Activated CD8-positive, alpha-beta memory T cell treated with anti-CD3 and anti-CD28 coated beads, Interleukin-2, amount 50 U/mL, for 48 hours (primary cell): ENCODE measurements at places on chromosomes 1 and 21.

DNA sequence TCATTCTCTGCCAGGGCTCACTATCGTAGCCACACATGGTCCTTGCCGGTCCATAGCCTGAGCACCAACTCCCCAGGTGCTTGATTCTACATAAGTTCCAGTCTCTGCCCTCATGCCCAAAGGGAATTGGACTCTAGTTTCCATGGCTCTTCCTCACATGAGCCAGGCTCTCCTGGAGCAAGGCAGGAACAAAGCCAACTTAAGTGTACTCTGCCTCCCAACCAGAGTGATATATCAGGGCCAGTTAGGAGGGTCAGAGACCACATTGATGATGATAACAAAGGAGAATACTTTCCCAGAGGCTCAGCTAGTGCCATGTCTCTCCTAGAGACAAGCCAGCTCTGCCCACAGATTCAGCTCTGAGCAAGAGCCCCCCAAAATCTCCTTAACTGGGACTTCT is 70.9 kb downstream of the ERI3 start:
- no peak for DNase-seq

DNA sequence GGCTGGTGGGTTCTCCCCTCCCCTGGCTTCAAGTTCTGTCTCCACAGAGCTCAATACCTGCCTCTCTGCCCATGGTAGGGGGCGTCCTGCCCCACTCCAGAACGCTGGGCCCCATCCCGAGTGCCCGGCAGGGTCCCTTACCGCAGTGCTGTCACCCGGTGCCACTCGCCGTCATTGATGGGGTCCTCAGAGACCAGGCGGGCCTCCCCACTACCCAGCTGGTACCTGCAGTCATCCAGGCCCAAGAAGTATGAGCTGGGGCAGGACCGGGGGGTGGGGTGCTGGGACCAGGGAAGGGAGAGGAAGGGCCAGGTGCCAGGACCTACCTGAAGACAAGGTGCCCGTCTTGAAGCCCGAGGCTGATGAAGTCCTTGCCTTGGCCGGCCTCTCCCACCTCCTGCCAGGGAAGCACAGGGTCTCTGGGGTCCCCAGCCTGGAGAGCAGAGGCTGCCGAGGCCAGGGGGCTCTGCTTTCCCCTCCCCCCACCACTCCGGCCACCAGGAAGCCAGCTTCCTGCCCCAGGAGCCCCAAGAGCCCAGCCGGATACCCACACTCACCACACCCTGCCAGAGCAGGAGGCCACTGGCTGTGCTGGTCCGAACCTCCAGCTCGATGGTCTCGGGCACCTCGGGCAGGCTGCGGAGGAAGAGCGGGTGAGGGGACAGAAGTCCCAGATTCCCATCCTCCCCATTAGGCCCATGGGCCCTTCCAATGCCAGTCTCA is 12.1 kb downstream of the LDLRAD2 start:
- no peak for DNase-seq

DNA sequence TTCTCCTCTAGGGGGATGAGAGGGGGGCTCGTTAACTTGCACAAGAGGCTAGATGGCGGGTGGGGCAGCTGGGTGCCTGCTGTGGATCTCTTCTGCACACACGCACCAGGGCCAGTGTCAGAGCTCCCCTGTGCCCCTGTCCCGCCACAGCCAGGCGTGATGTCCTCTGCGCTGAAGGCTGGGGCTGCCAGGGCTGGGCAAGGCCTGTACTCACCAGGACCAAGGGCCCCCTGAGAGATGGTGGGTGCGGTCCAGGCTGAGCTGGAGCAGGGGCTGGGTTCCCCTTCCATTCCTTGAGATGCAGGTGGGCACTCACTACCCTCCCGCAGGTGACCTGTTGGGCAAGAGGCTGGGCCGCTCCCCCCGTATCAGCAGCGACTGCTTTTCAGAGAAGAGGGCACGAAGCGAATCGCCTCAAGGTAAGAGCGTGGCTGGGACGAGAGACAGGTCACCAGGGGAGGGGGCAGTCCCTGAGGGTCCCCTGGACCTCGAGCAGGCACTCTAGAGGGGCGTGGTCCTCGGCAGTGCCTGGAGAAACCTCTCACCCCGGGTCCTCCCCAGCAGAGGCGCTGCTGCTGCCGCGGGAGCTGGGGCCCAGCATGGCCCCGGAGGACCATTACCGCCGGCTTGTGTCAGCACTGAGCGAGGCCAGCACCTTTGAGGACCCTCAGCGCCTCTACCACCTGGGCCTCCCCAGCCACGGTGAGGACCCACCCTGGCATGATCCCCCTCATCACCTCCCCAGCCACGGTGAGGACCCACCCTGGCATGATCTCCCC is 15.2 kb downstream of the SAMD11 start:
- no peak for DNase-seq

DNA sequence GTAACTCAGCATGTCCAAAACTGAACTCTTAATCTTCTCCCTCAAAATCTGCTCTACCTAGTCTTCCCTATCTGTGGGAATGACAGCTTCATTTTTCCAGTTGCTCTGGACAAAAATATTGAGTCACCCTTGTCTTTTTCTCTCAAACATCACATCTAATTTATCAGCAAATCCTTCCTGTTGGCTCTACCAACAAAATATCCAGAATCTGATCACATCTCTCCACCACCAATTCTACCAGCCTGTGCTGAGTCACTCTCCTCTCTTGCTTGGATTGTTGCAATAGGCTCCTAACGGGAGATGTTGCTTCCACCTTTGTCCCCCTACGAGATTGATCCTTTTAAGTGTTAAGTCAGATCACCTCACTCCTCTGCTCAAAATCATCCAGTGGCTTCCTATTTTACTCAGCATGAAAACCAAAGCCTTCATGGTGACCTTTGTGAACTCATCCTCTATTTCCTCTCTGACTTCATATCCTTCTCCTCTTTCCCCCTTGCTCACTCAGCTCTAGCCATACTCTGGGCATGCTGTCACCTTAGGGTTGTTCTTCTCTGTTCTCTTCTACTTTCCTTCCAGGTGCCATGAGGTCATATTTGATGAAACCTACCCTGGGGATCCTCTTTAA is 21.5 kb upstream of the SMYD2 start:
- DNase-seq: no peak

DNA sequence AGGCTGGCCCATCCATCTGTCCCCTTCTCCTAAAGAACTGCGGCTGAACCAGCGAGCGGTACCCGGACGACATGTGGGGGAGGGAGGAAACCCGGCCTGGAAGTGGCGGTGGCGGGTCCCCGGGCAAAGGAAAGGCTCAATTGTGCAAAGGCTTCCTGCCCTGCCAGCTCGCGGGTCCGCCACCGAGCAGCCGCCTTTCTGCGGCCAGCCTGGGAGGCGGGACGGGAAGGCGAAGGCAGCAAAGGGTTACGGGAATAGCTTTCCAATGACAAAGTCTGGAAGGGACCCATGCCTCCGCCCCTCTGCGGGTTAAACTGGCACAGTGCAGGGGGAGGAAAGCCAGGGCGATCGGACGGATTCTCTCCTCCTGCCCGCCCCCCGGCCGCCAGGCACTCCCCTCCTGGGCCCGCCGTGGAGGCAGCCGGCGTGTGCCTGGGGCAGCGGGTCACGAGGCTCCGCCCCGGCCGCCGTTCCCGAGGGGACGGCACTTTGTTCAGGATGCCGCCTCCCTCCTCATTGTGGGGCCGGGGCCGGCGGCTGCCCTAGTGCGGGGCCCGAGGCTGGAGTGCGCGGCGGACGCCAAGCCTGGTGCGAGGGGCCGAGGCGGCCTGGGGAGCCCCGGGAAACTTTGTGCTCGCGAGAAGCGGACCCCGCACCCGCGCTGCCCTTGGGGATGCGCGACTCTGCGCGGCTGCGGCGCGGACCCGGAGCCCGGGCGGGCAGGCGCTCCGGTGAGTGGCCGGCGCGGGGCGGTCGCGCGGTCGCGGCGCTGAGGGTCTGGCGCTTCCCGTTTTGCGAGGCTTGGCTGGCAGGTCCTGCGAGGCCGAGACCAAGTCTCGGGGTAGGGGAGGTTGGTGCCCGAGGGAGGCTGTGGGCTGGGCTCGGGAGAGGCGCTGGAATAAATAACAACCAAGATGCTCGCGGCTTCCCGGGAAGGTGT is at the start of gene NAV1:
Gene NAV1 (plus strand): TSS at position 516 of the 940 bp plus-strand sequence. CDS start 83,758 bp downstream, outside the sequence.
- peak; percentile 62 for DNase-seq

DNA sequence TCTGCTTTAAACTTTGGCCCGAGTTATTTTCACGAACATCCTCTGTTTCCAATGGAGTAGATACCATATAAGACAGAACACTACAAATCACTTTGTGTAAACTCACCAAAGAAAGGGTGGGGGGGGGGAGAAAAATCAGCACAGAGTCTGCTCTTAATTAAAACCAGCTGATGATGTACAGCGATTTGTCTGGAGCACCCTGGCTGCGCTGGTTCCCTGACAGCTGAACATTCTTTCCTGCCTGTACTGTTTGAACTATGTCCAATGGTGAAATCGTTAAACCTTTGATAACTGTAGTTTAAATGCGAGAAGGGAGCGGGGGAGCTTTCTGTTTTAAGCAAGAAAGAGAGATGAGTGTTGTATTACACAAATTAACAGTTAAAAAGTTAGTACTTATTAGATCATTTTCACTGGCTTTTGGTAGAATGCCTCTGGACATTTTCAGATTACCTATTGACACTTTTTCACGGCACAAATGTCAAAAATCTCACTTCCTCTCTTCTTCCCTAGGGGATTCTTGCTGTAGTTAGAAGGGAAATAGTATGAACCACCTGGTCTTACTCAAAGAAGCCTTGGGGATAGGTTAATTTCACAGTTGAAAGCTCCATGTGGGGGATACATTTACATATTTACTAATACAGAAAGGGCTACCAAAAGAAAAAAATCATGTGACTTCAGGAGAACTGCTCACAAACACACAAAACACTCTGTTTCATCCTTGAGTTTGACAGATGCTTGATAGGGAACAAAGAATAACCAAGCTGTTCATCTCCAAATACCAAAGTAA is 140.2 kb upstream of the RUNX1 start:
- DNase-seq: no peak

DNA sequence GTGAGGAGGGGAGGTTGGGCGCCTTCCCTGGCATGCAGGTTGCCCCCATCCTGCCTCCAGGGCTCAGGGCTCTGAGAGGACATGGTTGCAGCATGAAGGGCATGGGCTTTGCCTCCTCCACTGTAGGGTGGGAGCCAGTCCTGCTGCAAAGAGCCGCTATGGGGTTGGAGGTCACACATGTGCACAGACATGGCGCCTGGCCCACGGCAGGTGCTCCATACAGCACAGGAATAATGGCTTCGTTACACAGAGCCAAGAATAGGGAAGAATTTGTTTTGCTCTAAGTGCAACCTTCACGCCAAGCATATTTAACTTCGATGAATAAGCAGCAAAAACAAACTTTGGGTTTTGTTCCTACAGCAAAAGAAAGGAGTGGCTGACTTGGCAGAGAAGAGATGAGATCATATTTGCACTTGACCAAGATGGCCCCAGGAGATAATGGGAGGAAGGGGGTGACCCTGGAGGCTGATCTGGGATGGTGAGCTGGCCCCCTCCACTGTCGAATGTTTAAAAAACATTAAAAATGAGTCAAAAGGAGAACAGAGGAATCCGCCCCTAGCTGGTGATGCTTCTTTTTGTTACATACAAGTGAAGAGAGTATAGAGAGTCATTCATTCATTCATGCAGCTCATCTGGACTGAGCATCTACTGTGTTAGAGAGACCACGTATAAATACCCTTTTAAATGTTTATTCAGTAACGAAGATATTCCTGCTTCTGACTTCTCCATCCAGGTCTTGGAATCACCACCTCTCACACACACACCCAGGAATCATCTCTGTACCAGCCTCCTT is 12.4 kb upstream of the C2CD2 start:
- peak; percentile 28 for DNase-seq

- DNase-seq: no peak
Measured at GRCh38 chr1:2248127-2248826, 20.2 kb downstream of the SKI start.

DNA sequence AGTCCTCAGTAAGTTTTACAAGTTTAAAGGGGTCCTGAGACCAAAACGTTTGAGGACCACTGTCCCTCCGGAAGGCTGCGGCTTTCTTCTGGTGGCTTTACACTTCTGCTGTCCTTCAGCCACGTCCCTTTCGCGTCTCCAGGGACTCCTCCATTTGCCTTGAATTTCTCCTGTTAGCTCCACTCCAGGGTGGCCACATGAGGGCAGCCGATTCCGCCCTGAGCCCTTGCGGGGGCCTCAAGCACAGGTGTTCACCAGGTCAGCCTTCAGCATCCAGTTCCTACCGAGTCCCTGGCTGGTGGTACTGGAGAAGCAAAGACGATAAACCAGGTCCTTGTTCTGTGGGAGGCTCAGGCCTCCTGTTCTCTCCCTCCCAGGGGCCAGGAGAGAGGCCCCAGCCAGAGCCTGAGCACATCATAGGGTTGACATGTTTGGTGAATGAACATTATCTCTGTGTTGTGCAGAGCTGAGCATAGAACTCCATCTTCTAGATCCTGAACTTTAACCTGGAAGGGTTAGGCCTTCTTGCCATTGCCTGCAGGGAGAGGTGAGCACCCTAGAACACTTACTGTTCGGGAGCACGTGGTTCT is 27.4 kb upstream of the COQ8A start:
- peak; percentile 69 for DNase-seq

DNA sequence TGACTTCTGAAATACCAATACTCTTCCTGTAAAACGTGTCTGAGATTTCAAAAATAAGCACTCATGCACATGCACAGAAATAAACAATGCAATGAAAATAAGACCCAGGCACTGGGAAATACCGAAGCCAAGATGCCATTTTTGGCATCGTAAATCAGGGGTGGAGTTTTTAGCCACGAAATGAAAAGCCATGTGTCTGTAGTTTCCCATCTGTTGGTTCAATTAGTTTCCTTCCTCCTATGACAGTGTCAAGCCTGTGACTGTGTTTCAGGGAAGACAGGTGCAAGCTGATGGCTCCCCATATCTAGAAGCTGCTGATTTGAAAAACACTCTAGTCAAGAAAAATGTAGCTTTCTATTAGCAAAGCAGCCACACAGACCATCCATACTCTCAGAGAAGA is 480.4 kb upstream of the CAMK1G start:
- DNase-seq: no peak

GRCh38 chr1:24294228-24294672 is 24.9 kb upstream of the GRHL3 start:
- DNase-seq: no peak
